Bladder microvascular endothelial cell (primary cell): ENCODE measurements at places on chromosomes 11 and 22. TPM values are rescaled to one million over a fixed set of nuclear protein-coding genes. Genes with fewer than 3 reads are reported as not detected.

Gene HMOX1
- total RNA-seq: 61.9 and 85.6 TPM in 2 replicates

Gene SMC1B
- total RNA-seq: under 0.01 TPM in 1 of 2 replicates, not detected in the other

Gene APOL5
- total RNA-seq: not detected in 2 replicates

Gene SLC17A6
- total RNA-seq: not detected in 2 replicates

Gene PHOX2A
- not detected in 2 replicates for total RNA-seq

Gene TRIM6
- total RNA-seq: 1.3 and 2.1 TPM in 2 replicates

Gene MRGPRF
- under 0.01 and 0.06 TPM in 2 replicates for total RNA-seq

Gene ADAMTS15
- 0.32 and 2.8 TPM in 2 replicates for total RNA-seq

Gene PHF21B
- total RNA-seq: not detected in 2 replicates

Gene OR2AG2
- total RNA-seq: under 0.01 and 0.31 TPM in 2 replicates

Gene ARHGAP8
- total RNA-seq: not detected in 2 replicates

Gene ARHGAP32
- 1.8 and 14.3 TPM in 2 replicates for total RNA-seq

Gene SEC14L6
- 0.13 TPM in 1 of 2 replicates, not detected in the other for total RNA-seq

Gene CRYBB2
- total RNA-seq: not detected in 2 replicates

Gene PRG3
- not detected in 2 replicates for total RNA-seq

Gene CDC45
- total RNA-seq: 28.6 and 29.6 TPM in 2 replicates

Gene THAP12
- 28.2 and 36.3 TPM in 2 replicates for total RNA-seq

Gene FGF19
- total RNA-seq: not detected in 2 replicates

Gene HOATZ
- total RNA-seq: not detected in 2 replicates

Gene ADM2
- total RNA-seq: 0.16 and 3.2 TPM in 2 replicates

Gene UCP3
- total RNA-seq: 0.16 and 0.57 TPM in 2 replicates

Gene TSGA10IP
- not detected in 2 replicates for total RNA-seq

Gene WNT7B
- total RNA-seq: not detected in 2 replicates

Gene MPPED2
- total RNA-seq: 0.31 TPM in 1 of 2 replicates, not detected in the other

Gene DLG2
- 0.49 and 0.76 TPM in 2 replicates for total RNA-seq

Gene RASSF10
- total RNA-seq: under 0.01 and 0.38 TPM in 2 replicates

Gene PANX1
- 11.2 and 30.3 TPM in 2 replicates for total RNA-seq
